A549 (cell line): ENCODE measurements at places on chromosomes 2 and 18. TPM values are rescaled to one million over a fixed set of nuclear protein-coding genes. Genes with fewer than 3 reads are reported as not detected.

DSG2 gene
- polyA plus RNA-seq = 35.9 to 40.0 TPM (median 38.7 TPM) in 3 replicates

DNA sequence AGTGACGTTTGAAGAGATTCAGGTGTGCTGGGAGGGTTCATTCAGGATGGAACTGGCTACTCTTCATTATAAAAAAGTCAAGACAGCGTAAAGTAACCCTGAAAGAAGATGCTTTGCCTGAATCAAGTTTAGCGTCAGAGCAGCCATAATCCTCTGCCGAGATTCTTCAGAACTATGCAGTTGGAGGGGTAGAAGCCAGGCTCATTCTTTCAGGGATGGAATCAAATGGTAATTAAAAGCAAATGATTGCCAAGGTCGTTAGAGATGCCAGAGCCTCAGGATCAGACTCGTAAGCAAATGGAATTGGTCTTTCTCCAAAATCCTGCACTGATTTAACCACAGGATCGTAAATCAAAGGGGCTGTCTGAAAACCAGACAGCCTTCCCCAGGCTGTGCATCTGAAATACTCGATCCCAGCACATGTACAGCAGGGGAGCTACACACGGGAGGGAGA lies 21.9 kb downstream of the APCDD1 start:
- DNase-seq = no peak

DNA sequence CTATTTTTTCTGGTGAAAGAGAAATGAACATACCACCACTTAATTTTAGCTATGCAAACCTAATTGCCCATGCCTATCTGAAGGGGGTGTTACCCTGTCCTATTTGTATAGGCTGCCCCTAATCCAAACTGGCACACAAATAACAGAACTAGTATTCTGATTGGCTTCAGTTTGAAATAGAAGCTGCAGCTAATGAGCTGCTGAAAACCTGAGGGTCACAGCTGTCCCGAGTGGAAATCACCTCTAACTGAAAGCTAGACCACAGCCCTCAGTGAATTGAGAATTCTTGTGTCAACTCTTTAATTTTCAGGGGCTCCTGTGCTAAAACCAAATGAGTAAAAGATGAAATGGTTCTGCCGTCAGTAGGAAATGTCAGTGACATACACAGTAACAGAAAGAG lies 28.7 kb downstream of the CCDC141 start:
- no peak for DNase-seq

SPATA3 gene
- polyA plus RNA-seq = not detected in 3 replicates

NAT8 gene
- not detected in 3 replicates for polyA plus RNA-seq

- DNase-seq = no peak
Observed at GRCh38 chr2:174254267-174254666, 5.9 kb upstream of the OLA1 start.

DNA sequence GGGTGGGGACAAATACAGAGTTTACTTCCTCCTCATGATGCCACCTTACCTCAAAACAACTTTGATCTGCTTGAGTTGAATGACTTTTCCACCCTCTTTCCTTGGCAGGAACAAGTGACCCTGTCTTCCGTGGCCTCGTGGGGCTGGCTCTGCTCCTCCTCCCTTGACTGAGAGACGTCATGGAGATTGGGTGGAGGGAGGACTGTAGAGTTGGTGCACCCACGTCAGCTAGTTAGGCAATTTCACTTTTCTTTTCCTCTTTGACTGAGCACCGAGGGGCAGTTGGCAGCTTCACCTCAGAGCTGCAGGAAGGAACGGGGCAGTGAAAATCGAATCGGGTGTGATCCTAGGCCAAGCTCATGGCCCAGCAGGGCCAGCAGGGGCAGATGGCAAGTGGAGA lies at the start of gene SP140:
TSS of gene SP140 (plus strand) at position 251 of the 400 bp plus-strand sequence. CDS start at position 360, 109 bp downstream.
- no peak for DNase-seq

PROKR1 gene
- polyA plus RNA-seq = not detected in 3 replicates

GPBAR1 gene
- 0.12 to 0.16 TPM (median 0.13 TPM) in 3 replicates for polyA plus RNA-seq

GRCh38 chr2:25227576-25227975 lies 59.2 kb upstream of the POMC start:
- no peak for DNase-seq

DNA sequence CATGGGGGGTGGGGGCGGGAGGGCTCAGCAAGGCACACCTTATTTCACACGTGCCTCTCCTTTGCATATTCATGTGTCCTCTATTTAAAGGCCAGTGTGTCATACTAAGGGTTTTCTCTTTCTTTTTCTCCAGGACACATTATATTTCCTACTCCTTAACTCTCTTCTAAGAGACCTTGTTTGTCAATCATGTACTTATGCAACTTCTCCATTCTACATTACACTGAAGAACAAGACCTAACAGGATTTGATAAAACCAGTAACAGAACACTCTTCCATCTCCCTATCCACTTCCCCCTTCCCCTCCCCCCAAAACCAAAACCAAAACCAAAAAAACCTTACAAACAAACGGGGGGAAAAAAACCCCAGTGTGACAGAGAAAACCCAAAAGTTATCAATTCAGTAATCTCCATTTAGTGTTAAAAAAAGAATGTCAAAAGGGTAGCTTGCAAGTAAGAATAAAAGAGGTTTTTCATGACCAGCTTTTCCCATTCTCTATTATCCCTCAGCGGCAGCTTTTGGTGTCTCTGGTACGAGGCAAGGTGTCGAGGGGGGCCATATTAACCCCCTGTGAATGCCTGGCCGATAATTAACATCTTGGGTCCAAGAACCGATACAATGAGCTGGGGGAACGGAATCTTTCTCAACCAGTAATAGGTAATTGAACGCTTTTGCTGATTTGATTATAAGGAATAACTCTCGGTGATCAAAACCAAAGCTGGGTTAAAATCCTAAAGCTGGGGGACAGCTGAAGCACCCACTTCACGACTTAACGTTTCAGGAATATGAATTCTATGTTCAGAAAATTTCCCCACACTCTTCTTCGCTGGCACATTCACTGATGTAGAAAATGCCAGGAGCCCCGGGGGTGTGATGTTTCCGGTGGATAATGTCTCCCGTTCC lies 191.0 kb upstream of the TCF4 start:
- DNase-seq = no peak

DNA sequence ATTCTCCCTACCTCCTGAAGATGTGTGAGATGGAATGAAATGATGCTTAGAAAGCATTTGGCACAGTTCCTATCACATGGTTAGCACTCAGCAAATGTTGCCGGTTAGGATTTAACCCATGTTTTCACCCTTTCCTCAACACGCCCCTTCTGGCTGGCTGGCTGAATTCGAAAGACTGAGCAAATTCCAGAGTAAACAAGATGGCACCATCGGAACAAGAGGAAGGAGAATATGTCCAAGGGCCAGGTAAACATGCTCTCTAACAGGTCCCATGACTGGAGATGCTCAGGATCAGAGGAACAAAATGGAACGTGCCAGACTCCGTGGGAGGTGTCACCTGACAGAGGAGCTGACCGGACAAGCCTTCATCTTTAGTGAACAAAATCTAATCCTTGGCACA lies 145.6 kb downstream of the ANKRD44 start:
- no peak for DNase-seq

LHCGR gene
- not detected in 3 replicates for polyA plus RNA-seq

SKA1 gene
- 11.9 to 15.2 TPM (median 12.5 TPM) in 3 replicates for polyA plus RNA-seq

CROCC2 gene
- not detected in 3 replicates for polyA plus RNA-seq
